Activated naive CD4-positive, alpha-beta T cell treated with anti-CD3 and anti-CD28 coated beads, Interleukin-2, amount 10 ng/mL, durations not matched to agents 5 hours and 36 hours (primary cell): ENCODE measurements at places on chromosomes 3 and 15. TPM values are rescaled to one million over a fixed set of nuclear protein-coding genes. Genes with fewer than 3 reads are reported as not detected.

RASA2 gene
- total RNA-seq: 54.9 TPM

FANCD2 gene
- 44.2 TPM for total RNA-seq

TJP1 gene
- not detected for total RNA-seq

COL8A1 gene
- 0.08 TPM for total RNA-seq

BSN gene
- total RNA-seq: 0.03 TPM

CCR8 gene
- 0.76 TPM for total RNA-seq

CD86 gene
- total RNA-seq: 1.4 TPM

MESP2 gene
- total RNA-seq: not detected

GABRG3 gene
- not detected for total RNA-seq
